ENCODE measurements at places on chromosomes 3 and 15.

DNA sequence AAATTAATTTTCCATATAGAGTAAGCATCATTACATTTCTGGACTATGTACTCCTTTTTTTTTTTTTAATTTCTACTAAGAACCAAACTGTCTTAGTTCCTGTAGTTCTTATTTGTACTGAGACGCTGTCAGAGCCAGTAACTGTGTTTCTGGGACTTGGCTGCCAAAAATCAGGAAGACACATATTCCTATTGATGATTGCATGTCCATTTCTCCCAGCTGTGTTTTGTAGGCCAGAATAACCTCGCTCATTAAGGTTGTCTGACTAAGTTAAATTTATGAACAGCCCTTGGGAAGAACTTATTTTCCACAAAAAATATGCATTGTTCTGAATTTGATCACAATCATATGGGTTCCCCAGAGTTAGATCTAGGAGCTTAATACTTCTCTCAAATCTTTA is 29.5 kb downstream of the PLSCR5 start:
- DNase-seq = no peak

GRCh38 chr3:169880576-169881250 is 11.0 kb upstream of the LRRC31 start:
- DNase-seq = no peak

DNA sequence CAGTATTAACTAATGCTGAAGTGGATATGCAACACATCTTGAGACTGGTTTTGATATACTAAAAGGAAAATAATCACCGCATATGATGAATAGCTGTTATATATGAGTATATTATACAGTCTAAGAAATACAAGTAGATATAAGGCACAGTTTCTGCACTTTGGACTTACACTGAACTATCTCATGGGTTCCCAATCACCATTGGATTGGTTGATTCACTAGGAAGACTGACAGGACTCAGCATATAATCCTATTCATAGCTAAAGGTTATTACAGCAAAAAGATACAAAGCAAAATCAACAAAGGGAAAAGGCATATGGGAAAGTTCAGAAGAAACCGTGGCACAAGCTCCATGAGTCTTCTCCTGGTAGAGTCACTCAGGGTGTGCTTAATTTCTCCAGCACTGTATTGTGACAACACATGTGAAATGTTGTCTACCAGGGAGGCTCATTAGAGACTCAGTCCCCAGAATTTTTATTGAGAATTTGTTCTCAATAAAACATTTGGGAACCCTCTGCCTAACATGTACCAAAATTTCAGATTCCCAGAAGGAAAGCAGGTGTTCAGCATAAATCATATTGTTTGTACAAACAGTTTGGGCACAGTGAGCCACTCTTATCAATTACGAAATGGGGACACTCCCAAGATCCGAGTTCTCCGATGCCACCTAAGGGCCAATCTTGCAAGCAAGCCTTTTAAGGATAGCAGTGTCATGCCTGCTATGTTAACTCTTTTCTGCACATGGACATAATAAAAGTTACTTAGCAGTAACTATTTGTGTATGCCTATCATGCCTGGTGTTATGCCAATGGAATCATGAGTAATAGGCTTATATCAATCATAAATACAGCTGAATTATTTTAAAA is 26.8 kb downstream of the CMC1 start:
- no peak for DNase-seq

DNA sequence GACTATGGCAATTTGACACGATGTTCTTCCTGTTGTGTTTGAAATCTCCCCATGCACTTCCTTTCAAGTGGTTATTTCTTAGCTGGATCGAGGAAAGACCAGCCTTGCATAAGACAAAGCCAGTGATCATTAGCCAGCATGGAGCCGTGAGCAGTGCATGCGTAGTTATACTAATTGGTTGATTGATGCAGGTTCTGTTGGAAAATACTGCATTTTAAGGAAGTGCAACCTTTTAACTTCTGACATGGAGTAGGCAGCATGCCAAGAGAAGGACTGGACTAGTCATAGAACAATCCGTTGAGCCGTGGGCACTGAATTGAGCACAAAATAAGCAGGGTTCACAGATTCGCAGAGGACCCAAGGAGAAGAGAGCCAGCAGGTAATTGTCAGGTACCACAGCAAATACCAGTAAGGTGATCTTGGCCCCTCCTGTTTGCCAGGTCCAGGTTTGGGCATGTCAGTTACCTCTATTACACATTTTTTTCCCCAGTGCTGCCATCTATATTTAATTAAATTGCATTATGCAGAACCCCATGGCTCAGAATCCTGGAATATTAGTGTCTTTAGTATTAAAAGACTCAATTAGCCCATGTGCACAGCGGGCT is 29.0 kb upstream of the BCL6 start:
- DNase-seq = no peak

DNA sequence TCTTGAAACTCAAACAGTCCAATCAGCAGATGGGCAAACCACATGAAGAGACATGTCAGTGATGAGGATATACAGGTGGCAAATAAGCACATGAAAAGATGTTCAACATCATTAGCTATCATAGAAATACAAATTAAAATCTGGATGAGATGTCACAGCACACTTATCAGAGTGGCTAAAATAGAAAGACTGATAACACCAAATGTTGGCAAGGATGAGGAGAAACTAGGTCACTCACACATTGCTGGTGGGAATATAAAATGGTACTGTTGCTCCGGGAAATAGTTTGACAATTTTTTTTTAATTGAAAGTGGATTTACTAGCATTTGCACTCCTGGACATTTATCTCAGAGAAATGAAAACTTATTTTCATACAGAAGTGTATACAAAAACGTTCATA is 8.4 kb downstream of the PGPEP1L start:
- DNase-seq = no peak

DNA sequence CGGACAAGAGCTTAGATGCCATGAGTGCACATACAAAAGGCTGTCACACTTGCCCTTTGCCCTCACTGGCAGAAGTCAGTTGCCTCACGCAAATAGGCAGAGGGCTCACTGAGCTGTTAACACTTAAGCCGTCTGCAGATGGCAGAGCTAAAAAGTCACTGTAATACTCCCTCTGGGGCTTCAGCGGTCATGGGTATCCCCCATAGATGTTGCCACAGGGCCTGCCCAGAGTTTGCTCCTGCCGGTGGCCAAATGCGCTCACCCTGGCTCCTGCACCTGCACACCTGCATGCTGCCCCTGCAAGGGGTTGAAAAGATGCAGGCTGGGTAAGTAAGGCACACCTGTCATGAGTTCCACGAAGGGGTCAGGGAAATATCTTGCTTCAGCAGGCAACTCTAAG is 741.5 kb downstream of the EDEM1 start:
- no peak for DNase-seq

GRCh38 chr15:61639491-61639890 is 410.4 kb upstream of the RORA start:
- DNase-seq = no peak

DNA sequence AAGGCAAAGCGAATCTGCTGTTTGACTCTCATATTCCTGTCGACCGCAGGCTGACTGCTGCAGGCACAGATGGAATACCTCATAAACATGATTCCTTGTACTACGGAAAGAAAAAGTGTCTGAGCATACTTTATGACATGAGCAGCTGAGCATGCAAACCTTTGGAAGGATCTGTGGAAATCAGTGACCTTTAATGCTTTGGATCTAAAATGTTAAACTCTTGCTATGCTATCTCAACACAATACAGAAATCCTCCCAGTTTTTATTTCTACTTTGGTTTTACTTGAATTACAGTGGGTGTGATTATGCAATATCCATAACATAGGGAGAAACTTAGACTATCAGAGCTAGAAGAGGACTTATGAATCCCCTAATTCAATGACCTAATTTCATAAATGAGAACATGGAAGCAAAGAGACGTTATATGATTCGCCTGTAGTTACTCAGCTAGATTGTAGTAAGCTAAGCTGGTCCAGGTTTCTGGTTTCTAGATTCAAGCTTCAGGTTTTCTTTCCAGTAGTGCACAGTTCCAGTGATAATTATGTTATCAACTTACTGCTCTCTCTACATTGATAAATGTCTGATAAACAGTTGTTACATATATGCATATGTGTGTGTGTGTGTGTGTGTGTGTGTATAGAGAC is 127.6 kb upstream of the GBE1 start:
- DNase-seq = no peak

DNA sequence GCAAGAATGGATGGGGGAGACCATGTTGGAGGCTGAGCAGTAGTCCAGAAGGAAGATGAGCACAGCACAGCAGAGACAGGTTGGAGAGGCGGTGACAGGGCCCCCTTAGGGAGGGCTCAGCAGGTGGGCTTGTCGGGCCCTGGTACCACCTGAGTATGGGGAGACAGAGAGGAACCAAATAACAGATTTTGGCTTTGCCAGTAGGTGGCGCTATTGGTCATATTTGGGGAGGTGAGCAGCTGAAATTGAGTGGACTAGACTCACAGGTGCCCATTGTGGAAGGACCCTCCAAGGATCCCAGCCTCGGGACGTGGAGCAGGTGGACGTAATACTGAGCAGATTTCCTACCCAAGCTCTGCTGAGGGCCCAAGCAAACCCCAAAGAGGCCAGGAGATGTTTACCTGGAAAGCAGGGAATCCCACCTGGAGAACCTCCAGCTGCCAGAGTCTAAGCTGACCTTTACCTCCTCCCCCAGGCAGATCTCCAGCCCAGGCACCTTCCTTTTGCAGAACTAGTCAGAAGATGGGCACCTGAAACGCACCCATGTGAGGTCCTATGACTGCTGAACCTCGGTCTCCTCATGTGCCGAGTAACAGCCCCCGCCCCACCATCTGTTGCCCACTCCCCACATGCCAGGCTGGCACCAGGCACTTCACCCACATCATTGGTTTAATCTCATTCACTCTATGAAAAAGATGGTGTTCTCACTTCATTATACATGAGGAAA is 24.6 kb upstream of the CORO2B start:
- peak; percentile 59 for DNase-seq

GRCh38 chr3:61996366-61996765 is 377.0 kb downstream of the FEZF2 start:
- DNase-seq = no peak

DNA sequence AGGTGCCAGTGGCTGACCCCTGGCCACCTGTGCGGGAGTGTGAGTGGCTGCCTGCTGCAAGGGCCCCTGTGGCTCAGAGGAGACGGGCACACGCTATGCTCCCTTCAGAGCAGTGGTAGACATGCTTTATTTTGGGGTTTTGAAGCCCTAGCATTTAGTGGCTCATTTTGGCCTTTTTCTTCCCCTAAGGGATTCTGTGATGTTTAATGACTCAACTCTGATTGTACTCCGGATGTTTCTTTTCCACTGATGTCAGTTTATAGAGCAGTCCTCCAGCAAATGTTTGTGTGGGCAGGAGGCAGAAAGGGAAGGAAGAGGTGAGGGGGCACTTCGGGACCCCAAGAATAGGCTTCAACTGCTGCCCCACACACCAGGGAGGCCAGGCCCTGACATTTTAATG is 288.9 kb upstream of the C2CD4B start:
- no peak for DNase-seq

- no peak for DNase-seq
Measured at GRCh38 chr3:173588556-173588955, 191.0 kb downstream of the NLGN1 start.

GRCh38 chr3:121477589-121477988 is 68.2 kb downstream of the POLQ start:
- DNase-seq = no peak

DNA sequence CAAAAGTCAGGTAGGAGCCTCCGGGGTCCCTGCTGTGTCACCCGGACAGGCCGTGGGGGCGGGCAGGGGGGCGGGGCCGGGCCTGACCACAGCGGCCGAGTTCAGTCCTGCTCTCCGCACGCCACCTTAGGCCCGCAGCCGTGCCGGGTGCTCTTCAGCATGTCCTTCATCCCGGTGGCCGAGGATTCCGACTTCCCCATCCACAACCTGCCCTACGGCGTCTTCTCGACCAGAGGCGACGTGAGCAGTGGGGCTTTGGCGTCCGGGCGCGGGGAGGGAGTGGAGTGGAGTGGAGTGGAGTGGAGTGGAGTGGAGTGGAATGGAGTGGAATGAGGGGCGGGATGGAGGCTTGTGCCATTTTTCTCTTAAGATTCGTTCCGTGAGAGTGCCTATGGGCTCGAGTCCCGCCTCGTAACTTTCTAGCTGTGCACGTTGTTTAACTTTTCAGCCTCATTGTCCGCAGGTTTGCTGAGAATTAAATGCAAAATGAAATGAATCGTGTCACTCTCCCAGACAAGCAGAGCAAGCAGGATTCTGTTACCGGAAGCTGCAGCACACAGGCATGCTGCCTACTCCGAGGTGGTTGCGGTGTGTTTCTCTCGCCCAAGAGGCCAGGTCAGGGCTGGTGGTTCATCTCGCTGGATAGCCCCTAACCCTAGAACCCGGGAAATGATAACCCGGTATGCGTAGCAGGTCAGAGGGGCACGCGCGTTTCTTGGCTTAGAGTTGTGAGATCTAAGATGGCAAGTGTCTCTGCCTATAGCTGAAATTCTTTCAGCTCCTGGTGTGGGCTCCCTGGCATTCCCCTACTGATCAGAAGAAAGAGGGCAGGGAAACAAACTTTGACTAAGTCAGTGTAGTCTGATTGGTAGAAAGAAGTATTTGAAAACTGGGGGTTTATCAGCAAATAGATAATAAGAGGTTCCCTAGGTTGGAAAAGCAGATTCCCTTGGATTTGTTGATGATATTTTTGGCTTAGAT is at the start of gene FAH:
FAH (plus strand) TSS at position 104 of the 981 bp plus-strand sequence; CDS start at position 160, 56 bp downstream.
- peak; percentile 46 for DNase-seq

DNA sequence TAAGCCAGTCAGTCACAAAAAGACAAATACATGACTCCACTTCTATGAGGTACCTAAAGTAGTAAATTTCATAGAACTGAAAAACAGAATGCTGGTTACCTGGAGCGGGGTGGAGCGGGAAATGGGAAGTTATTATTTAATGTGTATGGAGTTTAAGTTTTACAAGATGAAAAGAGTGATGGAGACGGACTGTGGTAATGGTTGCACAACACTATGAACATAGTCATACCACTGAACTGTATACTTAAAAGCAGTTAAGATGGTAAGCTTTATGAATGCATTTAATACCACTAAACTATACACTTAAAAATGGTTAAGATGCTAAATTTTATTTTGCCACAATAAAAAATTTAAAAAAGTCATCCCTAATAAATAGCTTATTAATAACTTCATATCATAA is 23.2 kb downstream of the SFMBT1 start:
- DNase-seq = no peak

DNA sequence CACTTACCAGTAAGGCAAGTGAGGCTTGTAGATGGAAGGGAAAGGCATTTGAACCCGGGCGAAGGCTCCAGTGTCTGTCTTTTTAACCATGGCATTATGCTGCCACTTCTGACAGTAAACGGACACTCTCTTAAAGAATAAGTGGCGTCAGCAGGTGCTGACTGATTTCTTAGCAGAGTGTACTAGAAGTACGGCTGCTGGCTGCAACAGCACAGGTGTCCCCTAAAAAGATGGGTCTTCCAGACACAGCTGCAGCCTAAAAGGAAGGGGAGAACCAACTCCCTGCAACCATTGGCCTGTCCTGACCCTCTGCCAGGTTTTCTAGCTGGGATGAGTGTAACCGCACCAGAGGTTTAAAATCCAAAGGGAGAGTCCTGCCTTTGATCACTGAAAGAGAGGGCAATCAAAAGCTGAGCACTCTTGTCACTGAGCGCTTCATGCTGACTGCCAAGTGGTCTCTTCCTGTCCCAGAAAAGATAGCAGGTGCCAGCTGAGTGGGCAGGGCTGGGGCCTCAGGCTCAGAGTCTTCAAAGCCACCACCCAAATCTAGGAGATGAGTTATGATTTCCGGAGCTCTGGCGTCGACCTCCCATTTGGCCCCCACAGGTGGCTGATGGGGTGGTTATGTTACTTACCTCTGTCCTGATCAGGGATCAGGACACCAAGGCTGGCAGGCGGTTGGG is 255.8 kb downstream of the SLCO3A1 start:
- DNase-seq = no peak

- no peak for DNase-seq
Measured at GRCh38 chr3:172546105-172546504, 22.9 kb upstream of the TNFSF10 start.
